ENCODE measurements at places on chromosomes 6 and 20. TPM values are rescaled to one million over a fixed set of nuclear protein-coding genes. Genes with fewer than 3 reads are reported as not detected.
A peak's percentile ranks its signal among the peaks of the same experiment; 100 is the strongest.

DNA sequence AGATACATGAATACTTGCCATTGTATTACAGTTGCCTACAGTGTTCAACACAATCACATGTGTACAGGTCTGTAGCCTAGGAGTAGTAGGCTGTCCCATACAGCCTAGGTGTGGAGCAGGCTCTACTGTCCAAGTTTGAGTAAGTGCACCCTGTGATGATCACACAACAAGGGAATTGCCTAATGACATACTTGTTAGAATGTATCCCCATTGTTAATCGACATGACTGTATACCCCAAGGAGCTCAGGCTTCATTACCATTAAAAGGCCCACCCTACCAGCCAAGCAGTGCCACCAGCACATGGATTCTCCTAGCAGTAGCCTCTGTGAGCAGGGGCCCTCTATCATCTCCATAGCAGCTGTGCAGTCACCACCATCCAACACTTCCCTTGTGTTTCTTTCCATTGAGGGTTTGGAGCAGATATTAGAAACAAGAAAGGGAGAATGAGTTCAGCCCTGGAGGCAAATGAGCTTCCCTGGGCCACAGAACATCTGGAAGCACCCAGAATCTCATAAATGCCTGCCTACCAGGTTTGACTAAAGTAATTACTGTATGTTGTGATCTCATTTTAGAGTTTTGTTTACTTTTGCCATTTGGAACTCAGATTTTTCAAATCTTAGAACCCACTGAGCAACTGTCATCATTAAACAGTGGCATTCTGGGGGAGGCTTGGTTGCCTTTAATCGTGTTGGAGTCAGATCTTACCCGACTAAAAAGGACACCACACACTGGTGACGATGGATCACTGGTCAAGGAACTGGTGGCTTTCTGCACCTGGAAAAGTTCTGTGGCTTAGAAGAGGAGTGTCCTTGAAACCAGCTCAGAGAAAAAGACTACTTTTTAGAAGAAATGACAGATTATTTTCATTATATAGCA, 104.9 kb downstream of the TULP4 start:
- H3K4me3 ChIP-seq: no peak overlapping the region
- no peaks in the 10 kb centered on the region for H3K36me3 ChIP-seq
- H3K4me1 ChIP-seq: no peaks in the 10 kb centered on the region
- H3K27me3 ChIP-seq: no peaks in the 10 kb centered on the region

DNA sequence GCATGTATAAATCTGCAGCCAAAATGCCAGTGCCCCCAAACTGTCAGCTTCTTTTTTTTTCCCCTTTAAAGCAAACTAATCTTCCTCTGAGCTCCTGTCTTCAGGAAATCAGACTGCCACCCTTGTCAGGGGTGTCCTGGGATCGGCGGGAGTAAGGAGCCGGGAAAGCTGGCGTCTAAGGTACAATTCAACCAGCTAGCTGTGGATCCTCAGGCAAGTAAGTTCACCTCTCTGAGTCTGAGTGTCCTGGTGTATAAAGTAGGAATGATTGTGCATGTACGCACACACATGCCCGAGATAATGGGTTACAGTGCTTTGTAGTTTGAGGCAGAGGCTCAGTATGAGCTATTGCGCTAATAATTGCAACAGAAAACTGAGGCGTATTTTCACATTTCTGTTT, 98.3 kb downstream of the ANKRD60 start:
- no peak overlapping the region for H3K4me3 ChIP-seq
- H3K27ac ChIP-seq: no peak overlapping the region
- peaks cover 5% of the 10 kb centered on the region for H3K4me1 ChIP-seq
- H3K27me3 ChIP-seq: peaks cover 2% of the 10 kb centered on the region
- DNase-seq: peak; percentile 55
- H3K36me3 ChIP-seq: no peaks in the 10 kb centered on the region

DNA sequence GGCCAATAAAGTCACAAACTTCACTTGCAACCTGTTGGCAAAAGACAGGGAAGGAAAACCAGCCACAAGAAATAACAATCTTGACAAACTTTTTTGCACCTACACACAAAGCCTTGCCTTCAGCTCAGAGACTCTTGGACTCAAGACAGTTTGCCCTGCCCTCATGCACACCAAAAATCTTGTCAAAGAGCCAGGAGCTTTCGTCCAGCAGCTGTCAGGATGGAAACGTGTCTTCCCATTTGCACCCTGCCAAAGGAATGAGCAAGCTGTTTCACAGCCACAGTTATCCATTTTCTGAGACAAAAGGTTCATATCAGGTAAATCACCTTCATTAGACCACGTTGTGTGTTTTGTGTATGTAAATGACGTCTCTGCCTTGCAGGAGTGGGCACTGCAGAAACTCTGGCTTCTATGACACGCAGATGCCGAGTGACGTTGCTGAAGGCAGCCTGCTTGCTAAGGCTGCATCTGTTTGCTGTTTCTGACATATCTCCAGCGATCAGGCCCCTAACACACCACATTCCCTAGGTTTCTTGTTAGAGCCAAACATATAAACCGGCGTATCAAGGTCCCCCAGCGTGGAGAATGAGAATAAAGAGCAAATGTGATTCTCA, 193.4 kb downstream of the SYNDIG1 start:
- H3K27me3 ChIP-seq: no peaks in the 10 kb centered on the region
- H3K4me1 ChIP-seq: peaks cover 7% of the 10 kb centered on the region
- no peak for DNase-seq

DNA sequence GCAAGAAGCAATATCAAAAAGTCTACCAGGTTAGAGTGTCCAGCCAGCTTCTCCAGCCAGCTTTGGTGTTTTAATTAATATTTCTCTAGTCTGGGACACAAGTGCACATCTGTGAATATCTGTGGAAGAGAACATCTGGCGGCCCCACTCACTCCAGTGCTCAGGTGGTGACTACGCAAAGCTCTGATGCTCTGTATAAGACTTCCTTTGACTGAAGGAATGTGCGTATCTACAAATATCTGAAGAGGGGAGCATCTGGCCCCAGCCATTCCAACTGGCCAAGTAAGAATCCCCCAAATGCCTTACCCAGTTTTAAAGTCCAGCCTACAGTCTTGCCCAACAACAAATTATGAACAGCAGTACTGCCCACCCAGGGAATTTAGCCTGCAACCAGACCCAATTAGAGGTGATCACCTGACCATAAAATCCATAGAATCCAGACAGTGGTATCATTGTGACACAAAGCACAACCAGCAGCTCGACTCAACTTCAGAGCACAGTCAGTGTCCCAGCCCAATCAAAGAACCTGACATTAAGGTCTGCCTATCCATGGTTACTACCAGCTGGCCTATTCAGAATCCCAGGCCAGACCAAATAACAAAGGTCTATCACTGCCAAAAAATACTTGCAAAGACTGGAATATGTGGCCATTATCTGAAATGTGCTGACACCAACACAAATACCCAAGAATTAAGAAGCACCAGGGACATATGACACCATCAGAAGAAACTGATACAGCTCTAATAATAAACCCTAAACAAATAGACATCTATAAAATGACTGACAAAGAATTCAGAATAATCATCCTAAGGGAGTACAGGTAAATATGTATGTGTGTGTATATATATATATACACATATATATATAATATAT, 76.1 kb upstream of the MANEA start:
- no peaks in the 10 kb centered on the region for H3K27me3 ChIP-seq
- DNase-seq: no peak
- H3K4me1 ChIP-seq: no peaks in the 10 kb centered on the region
- no peaks in the 10 kb centered on the region for H3K36me3 ChIP-seq
- no peak overlapping the region for H3K27ac ChIP-seq

DNA sequence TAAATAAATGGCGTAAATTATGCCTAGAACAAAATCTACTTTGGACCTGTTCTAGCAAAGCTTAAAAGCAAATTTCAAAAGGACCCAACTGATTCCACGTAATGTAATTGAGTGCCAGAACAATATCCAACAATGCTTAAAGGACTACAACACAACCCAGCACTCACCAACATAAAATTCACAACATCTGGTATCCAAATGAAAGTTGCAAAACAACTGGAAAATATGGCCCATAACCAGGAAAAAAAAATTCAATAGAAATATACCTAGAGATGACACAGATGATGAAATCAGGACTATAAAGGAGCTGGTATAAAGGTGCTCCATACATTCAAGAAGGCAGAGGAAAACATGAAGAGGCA, 14.1 kb downstream of the TUBB2B start:
- no peaks in the 10 kb centered on the region for H3K36me3 ChIP-seq
- H3K27me3 ChIP-seq: no peaks in the 10 kb centered on the region
- H3K4me1 ChIP-seq: peaks cover 28% of the 10 kb centered on the region
- no peak for DNase-seq

- H3K27me3 ChIP-seq: no peaks in the 10 kb centered on the region
- H3K4me3 ChIP-seq: peak overlapping the region; percentile 36
- H3K27ac ChIP-seq: peak overlapping the region; percentile 92
- no peaks in the 10 kb centered on the region for H3K36me3 ChIP-seq
These were observed 23.2 kb upstream of the FAM50B start for GRCh38 chr6:3825851-3826581.

- H3K27ac ChIP-seq: no peak overlapping the region
- no peak for DNase-seq
- no peak overlapping the region for H3K4me3 ChIP-seq
These were observed 5.5 kb upstream of the CTCFL start for GRCh38 chr20:57530327-57530981.

DNA sequence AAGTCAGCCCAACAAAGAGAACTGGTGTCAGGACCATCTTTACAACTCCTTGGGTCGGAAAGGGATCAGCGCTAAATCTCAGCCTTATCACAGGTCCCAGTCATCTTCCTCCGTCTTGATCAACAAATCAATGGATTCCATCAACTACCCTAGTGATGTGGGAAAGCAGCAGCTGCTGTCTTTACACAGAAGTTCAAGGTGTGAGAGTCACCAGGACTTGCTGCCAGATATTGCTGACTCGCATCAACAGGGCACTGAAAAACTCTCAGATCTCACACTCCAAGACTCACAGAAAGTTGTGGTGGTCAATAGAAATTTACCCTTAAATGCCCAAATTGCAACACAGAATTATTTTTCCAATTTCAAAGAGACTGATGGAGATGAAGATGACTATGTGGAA, 25.3 kb upstream of the MTHFD1L start:
- no peak for DNase-seq
- no peaks in the 10 kb centered on the region for H3K27me3 ChIP-seq
- H3K4me3 ChIP-seq: no peak overlapping the region

GRCh38 chr20:9919271-9920014, 80.6 kb upstream of the PAK5 start:
- H3K36me3 ChIP-seq: no peaks in the 10 kb centered on the region
- H3K27me3 ChIP-seq: no peaks in the 10 kb centered on the region
- no peak for DNase-seq

DNA sequence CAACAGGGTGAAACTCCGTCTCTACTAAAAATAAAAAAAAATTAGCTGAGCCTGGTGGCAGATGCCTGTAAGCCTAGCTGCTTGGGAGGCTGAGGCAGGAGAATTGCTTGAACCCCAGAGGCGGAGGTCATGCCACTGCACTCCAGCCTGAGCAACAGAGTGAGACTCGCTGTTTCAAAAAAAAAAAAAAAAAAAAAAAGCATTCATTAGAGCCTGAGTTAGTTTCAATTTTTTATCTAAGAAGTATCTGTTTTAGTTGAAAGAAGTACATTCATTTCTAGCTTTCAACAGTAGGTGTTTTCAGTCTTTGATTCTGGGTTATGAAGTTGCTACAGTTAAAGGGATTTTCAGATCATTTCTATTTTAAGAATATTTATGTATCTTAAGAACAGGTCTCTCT, 42.2 kb downstream of the ZNF292 start:
- no peak for DNase-seq
- no peak overlapping the region for H3K4me3 ChIP-seq
- H3K4me1 ChIP-seq: peaks cover 25% of the 10 kb centered on the region
- H3K27me3 ChIP-seq: no peaks in the 10 kb centered on the region
- H3K27ac ChIP-seq: no peak overlapping the region

DNA sequence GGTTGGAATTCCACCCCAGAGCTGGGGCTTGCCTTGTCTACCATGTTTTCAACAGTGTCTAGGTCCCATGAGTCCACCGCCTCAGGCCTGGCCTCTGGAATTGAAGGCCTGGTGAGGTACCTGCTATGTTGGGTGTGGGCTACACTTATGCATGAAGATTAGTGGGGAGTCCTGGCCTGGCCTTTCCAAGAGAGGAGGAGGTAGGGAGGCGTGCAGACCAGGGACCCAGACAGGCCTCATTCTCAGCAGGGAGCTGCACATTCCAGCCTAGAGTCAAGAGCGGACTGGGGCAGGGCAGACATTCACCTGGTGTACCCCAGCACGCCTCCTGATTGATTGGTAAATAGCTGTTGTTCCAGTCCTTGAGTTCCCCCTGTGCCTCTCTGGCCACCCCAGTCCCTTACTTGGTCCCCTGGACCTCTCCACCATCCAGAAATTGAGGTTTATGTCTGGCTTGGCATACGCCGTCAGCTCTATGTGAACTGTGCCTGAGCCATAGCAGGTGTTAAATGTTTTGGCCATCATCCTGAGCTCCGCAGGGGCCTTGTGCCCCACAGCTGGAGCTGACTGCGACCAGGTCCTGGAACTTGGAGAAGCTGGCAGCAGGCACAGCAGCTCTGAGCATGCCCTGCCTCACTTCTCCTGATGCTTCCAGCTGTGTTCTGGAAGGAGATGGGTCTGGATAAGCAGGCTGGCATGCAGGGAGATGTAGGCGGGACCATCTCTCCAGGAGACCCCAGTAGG, 8.2 kb upstream of the VEGFA start:
- DNase-seq: no peak
- no peak overlapping the region for H3K27ac ChIP-seq
- no peaks in the 10 kb centered on the region for H3K27me3 ChIP-seq
- H3K36me3 ChIP-seq: no peaks in the 10 kb centered on the region
- H3K4me1 ChIP-seq: no peaks in the 10 kb centered on the region

DNA sequence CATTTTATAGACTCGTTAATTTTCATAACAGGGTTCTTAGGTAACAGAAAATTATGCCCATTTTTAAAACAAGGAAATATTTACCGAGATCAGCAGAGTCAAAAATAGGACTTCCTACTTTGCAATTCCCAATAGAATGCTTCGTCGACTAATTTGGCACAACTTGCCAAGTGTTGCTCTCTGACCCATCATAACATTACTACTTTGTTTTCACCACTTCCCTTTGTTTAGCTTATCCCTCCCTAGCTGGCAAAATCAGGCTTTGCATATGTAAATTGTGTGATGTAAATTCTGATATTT, 914 bp upstream of the RANBP9 start:
- H3K27ac ChIP-seq: peak overlapping the region; percentile 89
- DNase-seq: no peak
- H3K36me3 ChIP-seq: no peaks in the 10 kb centered on the region
- H3K27me3 ChIP-seq: no peaks in the 10 kb centered on the region
- H3K4me1 ChIP-seq: peaks cover 17% of the 10 kb centered on the region

Gene ADTRP
- not detected for total RNA-seq

Gene POFUT1
- 30.2 TPM for total RNA-seq

Gene ADIG
- total RNA-seq: not detected

Gene FAM8A1
- total RNA-seq: 36.8 TPM

Gene CST2
- 2.1 TPM for total RNA-seq

Gene PEX3
- total RNA-seq: 15.1 TPM

Gene MAP7
- 1.9 TPM for total RNA-seq

Gene PMEPA1
- total RNA-seq: 17.7 TPM
